ENCODE measurements at places on chromosomes 5 and 9.

- peaks cover 35% of the 10 kb centered on the region for H3K4me1 ChIP-seq
- DNase-seq: no peak
- no peak overlapping the region for H3K4me3 ChIP-seq
These were observed 130.1 kb upstream of the ZNF608 start for GRCh38 chr5:124876566-124876965.

DNA sequence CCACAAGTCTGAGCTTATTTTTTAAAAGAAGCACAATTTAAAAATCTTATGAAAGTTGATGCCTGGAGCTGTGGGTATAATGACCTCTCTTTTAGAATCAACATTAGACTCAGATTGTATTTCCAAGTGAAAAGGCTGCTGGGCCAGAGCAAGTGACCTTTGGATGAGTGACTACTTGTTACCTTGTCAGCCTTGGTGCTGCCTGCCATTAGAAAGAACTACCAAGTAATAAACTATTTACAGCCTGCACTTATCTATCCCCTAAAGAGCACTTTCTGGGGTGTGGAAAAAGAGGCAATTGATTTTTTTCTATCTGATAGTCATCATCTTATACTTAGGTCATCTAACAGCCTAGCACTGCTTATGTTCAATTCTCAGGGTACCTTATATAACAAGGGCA lies 134.9 kb upstream of the FBXL17 start:
- no peaks in the 10 kb centered on the region for H3K27me3 ChIP-seq
- no peaks in the 10 kb centered on the region for H3K36me3 ChIP-seq
- DNase-seq: no peak
- peaks cover 1% of the 10 kb centered on the region for H3K4me1 ChIP-seq
- no peak overlapping the region for H3K4me3 ChIP-seq

GRCh38 chr9:85941966-85942912 lies 1.3 kb downstream of the NAA35 start:
- peak overlapping the region; percentile 32 for H3K27ac ChIP-seq
- DNase-seq: no peak
- peaks cover 5% of the 10 kb centered on the region for H3K36me3 ChIP-seq
- H3K27me3 ChIP-seq: no peaks in the 10 kb centered on the region
- peaks cover 17% of the 10 kb centered on the region for H3K4me1 ChIP-seq

DNA sequence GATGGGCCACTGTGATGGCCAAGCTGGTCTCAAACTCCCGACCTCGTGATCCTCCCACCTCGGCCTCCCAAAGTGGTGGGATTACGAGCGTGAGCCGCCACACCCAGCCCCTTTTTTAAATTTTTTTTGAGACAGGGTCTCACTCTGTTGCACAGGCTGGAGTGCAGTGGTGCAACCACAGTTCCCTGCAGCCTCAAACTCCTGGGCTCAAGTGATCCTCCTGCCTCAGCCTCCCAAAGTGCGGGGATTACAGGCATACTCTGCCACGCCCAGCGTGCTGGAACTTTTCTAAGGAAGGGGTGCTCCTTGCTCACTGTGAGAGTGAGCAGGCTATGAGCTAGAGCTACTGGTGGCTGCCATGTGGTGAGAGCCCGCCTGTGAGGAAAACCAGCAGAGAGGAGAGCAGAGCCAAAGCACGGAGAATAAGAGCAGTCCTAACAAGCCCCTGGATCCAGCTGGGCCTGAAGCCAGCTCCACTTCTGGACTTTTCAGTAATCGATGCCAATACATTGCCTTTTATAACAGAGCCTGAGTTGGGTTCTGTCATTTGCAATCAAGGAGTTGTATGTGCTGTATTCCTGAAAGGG lies 75.5 kb upstream of the UNC5A start:
- no peak overlapping the region for H3K4me3 ChIP-seq
- H3K27ac ChIP-seq: no peak overlapping the region
- DNase-seq: no peak
- peaks cover 16% of the 10 kb centered on the region for H3K4me1 ChIP-seq
- H3K36me3 ChIP-seq: no peaks in the 10 kb centered on the region
- H3K27me3 ChIP-seq: peaks cover 37% of the 10 kb centered on the region

- DNase-seq: no peak
- no peak overlapping the region for H3K27ac ChIP-seq
These were observed 112.0 kb upstream of the IL12B start for GRCh38 chr5:159442206-159442850.

DNA sequence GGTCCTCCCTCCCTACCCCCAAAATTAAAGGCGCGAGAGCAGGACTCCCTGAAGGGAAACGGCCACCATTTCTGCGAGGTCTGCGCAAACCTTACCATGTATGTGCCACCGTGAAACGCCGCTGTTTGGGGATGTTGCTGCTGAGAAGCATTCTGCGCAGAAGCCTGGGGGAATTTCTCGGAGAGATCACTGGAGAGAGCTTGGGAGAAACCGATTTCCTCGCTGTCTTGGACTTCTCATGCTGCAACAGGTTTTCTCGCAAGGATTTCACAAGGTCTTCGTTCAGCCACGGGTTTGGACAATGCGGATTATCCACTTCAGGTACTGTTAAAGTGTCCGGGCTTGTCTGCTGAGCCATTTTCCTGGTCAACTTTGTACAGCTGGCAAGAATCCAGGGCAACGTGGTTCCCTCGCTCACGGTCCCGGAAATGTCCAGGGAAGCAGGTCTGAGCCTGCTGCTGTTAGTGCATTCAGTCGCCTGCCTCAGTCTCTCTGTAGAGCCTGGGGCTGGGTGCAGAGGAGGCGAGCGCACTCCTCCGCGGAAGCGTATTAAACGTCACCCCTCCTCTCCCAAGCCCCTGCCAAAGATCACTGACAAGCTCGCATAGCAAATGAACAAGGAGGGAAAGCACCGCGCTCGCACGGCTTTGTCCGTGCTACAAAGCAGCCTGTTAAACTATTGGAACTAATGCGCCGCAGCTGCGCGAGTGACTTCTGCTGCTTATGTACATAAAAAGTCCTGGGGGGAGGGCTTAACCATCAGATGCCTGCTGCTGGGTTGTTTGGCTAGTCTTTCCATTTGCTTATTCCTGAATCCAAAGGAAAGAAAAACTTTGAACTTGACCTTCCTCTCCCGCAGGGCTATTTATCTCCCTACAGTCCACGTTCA lies 125.1 kb downstream of the PDE4D start:
- no peaks in the 10 kb centered on the region for H3K36me3 ChIP-seq
- peak; percentile 41 for DNase-seq
- H3K27ac ChIP-seq: peak overlapping the region; percentile 87
- peak overlapping the region; percentile 88 for H3K4me3 ChIP-seq
- peaks cover 32% of the 10 kb centered on the region for H3K4me1 ChIP-seq

All from neural crest cell (in vitro differentiated cells).